Foreskin fibroblast (primary cell): ENCODE measurements at places on chromosomes 12 and 14.
A peak's percentile ranks its signal among the peaks of the same experiment; 100 is the strongest.

- DNase-seq: no peak
Observed at GRCh38 chr12:39301422-39301821, 141.5 kb downstream of the KIF21A start.

- peak; percentile 84 for DNase-seq
Observed at GRCh38 chr12:89064780-89065179, 287.5 kb downstream of the DUSP6 start.

GRCh38 chr12:67545298-67545697 lies 103.2 kb upstream of the DYRK2 start:
- DNase-seq: no peak

DNA sequence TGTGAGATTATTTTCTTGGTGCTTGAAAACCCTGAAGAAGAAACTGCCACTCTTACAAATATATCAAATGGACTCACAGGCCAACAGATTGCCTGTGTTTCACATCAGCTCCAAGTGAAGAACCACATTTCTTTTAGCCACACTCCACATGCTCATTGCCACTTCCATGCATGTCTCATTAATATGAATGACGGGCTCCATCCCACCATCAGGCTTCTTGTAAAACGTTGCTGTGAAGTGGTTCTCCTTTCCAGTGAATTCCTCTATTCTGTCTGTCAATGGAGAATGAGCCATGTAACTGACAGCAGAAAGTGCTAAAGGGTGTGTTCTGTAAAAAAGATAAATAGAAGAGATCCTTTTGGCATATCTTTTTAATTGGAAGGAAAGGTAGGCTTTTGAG lies 188.2 kb upstream of the RMST start:
- no peak for DNase-seq

GRCh38 chr12:76790564-76791552 lies 26.9 kb downstream of the ZDHHC17 start:
- peak; percentile 36 for DNase-seq

DNA sequence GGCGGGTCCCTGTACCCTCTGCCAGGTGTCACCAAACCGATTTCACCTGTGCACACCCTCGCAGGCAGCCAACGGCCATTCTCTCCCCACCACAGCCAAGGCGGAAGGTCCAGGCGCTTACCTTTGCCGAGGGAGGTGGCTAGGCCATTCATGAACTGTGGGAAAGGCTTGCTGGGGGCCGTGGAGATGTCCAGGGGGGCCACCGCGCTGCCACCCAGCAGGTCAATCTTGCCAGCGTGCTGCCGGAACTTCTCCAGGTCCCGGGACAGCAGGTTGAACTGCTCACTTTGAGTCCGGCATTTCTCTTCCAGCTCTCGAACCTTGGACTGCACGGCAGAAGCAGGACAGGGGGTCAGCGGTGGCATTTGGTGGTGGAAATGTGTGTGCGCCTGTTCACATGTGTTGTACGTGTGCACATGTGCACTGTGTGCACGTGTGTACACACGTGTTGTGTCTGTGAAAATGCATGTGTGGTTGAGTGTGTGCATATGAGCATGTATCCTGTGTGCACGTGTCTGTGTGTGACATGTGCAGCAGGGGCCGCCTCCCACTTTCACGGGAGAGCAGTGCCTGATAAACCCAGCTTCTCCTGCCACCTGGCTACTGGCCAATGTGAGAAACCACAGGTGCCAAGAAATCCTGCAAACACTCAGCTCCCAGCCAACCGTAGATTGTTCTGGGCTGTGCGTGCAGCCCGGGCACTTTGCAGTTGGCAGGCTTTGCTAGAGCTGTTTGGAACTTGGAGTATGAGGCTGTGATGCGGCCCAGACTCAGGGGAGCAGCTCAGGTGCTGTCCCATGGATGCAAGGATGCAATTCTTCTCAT lies 118.9 kb downstream of the PIWIL1 start:
- DNase-seq: no peak

GRCh38 chr12:29960122-29960521 lies 176.4 kb upstream of the TMTC1 start:
- no peak for DNase-seq

DNA sequence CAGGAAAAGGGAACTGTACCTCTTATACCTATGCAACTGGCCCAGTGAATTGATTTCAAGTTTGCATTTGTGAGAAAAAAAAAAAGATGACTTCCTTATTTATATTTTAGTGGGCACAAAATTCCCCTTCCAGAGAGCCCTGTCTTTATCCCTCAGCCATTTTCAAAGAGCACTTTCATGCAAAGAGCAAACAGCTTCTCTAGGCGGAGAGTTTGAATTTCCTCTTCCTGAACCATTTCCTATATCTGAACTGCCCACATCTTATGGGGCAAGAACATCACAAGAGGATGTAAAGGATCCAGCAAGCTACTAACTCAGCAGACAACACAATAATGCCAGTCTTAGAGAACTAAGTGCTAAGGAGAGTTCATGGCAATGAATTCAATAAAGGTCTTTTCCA lies 22.3 kb upstream of the PLXNC1 start:
- no peak for DNase-seq

DNA sequence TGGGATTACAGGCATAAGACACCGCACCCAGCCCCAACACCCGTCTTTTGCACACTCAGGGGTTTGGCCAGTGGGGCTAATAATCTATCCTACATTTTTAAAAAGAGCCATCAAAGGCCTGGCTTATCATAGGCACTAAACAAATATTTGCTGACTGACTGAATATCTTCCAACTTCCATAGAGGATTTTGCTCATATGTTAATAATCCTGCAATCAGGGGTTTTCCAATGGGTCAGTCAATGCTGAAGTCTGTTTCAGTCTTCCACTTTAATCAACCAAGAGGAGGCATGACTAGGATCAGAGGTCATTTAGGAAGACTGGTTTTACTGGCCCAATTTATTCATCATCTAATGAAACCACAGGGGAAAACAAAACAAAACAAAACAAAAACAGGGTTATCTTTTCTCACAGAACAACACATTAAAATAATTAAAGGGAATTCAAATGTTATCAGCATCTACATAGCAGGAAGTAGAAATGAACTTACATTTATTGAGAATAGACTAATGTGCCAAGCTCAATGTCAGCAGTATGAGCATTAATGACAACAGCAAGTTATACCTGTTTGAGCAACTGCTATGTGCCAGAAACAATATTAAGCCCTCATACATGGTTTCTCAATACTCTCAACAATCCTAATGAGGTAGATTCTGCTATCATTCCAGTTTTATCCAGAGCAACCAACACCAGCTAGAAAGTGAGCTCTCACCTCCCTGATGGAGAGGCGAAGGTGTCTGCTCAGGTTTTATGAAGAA lies 372.2 kb downstream of the EGLN3 start:
- no peak for DNase-seq

DNA sequence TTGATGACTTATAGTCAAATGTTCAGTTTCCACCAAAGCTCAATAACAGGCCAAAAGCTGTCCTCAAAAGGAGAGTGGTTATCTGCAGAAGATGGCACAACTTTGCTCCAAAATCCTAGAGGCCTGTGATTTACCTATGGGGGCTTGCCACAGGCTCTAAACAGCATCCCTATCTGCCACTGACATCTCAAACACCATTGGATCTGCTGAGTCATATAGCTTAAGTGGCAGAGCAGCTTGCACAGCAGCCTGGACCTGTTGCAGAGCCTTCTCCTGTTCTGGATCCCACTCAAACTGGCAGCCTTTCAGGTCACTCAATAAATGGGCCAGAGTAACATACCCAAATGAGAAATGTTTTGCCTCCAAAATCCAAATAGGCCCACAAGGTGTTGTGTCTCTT lies 60.6 kb upstream of the NAA30 start:
- no peak for DNase-seq

DNA sequence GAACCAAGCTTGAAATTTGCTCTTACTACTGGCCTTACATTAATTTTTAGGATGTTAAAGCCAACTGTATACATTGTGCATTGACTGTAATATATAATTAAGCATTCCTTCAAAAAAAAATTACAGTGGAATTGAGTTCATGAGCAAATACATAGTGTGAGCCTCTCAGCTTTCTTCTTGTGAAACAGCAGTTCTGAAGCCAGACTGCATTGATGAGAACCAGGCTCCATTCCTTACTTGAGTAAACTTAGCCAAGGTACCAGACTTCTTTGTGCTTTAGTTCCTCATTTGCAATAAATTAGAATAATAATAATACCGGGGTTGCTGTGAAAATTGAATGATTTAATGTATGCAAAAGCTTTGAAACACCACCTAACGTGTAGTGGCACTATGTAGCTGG lies 169.5 kb downstream of the ANO4 start:
- DNase-seq: no peak

GRCh38 chr12:23729359-23729758 lies 220.1 kb downstream of the SOX5 start:
- no peak for DNase-seq

GRCh38 chr12:58557171-58557570 lies 363.1 kb downstream of the LRIG3 start:
- peak; percentile 82 for DNase-seq

DNA sequence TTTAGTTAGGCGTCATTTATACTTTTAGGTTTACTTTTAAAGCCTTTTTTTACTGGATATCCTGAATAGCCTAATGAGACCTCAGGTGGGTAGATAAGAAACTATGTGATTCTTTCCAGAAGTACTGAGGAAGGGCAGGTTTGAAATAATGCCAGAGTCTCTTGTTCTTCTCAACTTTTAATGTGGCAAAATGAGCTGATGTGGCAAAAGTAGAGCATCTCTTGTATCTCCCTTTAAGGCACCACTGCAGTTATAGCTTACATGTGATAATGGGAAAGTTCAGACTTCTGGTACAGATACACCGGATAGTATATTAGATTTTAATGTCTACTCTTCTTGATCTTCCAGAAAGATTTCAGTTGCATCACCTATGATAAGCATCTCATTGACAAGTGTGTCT lies 1124.8 kb downstream of the LRFN5 start:
- no peak for DNase-seq

DNA sequence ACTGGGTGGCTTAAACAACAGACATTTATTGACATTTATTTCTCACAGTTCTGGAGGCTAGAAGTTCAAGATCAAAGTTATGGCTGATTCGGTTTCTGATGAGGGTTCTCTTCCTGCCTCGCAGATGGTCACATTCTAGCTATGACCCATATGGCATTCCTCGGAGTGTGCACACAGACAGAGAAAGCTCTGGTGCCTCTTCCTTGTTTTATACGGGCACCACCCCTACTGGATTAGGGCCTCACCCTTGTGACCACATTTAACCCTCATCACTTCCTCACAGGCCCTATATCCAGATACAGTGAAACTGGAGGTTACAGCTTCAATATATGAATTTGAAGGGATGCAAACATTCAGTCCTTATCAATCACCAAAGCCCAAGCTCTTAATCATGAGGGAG lies 77.0 kb upstream of the OVCH1 start:
- DNase-seq: no peak

DNA sequence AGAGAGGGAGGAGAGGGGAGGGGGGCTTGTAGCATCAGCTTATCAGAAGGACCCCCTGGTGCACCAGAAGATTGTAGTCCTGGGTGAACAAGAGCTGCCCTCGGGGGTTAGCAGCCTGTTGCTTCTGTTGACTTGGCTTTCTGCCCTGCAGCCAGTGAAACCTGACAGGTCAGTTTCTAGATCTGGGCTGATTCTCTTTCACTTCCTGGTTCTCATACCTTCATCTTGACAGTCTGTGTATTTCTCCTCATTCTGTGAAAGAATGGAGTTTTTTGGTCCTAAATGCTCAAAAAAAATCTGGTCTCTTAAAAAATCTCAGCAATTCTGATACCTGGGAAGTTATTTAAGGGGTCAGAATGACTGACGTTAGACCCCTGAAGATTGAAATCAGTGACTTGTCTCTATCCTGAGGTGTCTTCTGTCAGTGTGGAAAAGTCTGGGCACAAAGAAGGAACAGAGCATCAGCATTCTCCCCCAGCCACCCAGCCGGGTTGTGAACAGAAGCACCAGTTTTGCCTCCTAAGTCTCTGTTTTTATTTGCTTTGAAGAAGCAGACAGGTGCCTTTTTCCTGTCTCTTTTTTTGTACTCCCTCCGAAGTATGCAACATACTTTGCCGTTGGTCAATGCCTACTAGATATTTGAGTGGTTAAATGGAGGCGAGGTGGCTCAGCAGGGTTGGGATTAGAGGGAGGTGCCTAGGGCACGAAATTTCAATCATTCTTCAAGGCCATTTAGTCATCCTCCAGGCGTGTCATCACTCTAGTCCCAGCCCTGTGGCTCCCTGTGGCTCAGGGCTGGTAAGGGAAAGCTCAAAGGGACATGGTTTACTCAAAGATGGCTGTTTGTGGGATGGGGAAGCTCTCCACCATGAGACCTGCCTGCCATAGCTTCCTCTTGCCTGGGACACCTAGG lies 24.0 kb downstream of the TTC9 start:
- no peak for DNase-seq

GRCh38 chr12:50387972-50388478 lies 8.4 kb downstream of the FAM186A start:
- no peak for DNase-seq

DNA sequence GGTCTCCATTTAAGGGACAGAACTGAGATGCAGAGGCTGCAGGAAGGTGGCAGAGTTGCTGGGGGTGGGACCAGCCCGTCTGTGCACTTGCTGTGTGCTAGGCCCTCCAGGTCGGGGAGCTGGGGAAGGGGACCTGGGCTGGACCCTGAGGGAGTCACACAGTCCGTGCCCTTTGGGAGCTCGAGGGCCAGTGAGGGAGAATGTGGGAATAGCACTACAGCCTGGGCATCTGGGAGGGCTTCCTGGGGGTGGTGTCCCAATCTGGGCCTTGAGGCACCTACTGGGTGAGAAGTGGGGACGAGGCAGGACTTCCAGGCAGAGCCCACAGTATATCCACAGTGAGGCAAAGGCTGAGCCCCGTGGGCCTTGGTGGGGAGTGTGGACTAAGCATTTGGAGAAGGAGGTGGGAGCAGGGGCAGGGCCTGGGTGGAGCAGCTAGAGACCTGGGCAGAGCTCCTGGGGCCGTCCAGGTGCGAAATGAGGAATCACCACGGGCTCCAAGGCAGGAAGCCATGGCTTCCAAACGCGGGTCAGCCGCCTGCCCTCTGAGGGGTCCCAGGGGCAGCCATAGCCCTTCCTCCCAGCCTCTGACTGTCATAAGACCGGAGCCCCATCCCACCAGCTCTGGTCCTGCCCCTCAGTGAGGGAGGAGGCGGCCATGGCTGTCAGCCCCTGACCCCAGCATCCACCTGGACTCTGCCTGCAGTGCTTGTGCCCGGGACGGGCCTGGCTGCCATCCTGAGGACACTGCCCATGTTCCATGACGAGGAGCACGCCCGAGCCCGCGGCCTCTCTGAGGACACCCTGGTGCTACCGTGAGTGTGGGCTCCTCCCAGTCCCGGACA lies 6.6 kb downstream of the ASPG start:
- no peak for DNase-seq

- peak; percentile 56 for DNase-seq
Observed at GRCh38 chr12:88706286-88706685, 126.0 kb upstream of the KITLG start.

- no peak for DNase-seq
Observed at GRCh38 chr12:67788118-67788517, 139.6 kb downstream of the DYRK2 start.
